T47D (cell line): ENCODE measurements at places on chromosomes 16 and 17.
A peak's percentile ranks its signal among the peaks of the same experiment; 100 is the strongest.

GRCh38 chr16:26772503-26772902 lies 294.2 kb upstream of the C16orf82 start:
- DNase-seq, result no peak

DNA sequence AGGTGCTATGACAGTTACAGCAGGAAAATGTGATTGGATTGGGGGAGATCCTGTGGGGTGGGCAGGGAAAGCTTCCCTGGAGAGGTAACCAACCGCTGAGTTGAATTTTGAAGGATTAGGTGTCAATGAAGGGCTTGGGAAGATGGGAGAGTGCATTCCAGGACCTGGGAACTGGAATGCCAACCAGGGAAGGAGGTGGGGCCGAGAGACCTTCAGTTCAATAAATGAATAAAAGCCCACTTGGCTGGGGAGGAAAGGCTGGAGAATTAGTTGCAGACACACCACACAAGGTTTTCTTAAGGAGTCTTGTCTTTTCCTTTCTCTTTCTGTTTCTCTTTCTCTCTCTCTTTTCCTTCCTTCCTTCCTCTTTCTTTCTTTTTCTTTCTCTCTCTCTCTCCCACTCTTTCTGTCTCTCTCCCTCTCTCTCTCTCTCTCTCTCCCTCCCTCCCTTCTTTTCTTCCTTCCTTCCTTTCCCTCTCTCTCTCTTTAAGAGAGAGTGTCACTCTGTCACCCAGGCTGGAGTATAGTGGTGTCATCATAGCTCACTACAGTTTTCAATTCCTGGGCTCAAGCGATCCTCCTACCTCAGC lies 3.3 kb downstream of the USP43 start:
- DNase-seq, result peak; percentile 38

DNA sequence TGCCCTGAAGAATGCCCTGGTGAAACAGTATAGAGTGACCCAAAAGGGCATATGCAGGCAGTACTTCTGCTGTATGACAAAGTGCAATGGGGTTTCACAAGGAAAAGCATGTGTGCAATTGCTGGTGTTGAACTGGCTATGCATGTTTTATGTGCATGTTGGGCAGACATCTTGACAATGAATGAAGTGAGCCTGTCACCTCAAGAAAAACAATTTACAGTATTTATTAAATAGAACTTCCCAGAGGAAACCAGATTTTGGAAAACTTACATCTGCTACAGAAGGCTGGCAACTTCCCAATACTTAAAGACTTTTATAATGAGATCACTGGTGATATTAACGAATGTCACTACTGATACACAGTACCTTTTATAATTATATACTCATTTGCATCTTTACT lies 30.6 kb downstream of the C17orf67 start:
- no peak for DNase-seq

DNA sequence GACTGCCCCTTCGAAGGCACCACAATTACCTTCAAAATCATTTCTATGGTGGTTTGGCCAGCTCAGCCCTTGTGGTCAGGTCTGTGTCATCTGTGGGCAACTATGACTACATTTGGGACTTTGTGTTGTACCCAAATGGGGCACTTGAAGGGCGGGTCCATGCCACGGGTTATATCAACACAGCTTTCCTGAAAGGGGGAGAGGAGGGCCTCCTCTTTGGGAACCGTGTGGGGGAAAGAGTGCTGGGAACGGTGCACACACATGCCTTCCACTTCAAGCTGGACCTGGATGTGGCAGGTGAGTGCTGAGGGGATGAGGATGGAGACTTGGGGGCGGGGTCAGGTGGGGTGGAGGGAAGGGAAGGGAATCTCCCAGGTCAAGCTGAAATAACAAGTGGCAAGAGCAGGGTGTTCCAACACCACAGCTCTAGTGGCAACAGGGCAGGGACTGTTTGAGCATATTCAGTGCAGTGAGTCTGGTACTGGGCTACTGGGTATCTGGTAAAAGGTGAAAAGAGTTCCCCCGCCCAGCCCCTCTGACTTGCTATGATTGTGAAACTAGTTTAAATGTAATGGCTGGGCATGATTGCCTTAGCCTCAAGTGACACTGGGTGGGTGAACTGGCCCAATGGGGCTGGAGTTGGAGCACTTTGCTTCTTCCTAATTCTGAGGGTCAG lies 1.7 kb downstream of the AOC2 start:
- no peak for DNase-seq
